ENCODE measurements at places on chromosomes 2 and 18. TPM values are rescaled to one million over a fixed set of nuclear protein-coding genes. Genes with fewer than 3 reads are reported as not detected.

Gene SOX11
- 0.52 TPM for total RNA-seq

Gene PTPN2
- 155 TPM for total RNA-seq

Gene OSBPL6
- 0.28 TPM for total RNA-seq

Gene PDE1A
- 7.7 TPM for total RNA-seq

Gene GLI2
- 1.8 TPM for total RNA-seq

Gene C2orf78
- not detected for total RNA-seq

Gene UCN
- 1.0 TPM for total RNA-seq

Gene L3MBTL4
- total RNA-seq: 4.3 TPM

Gene TMEM182
- total RNA-seq: 2.3 TPM

Gene CRYGD
- not detected for total RNA-seq

Gene BAZ2B
- total RNA-seq: 43.3 TPM

- H3K36me3 ChIP-seq: no peaks in the 10 kb centered on the region
- no peaks in the 10 kb centered on the region for H3K27me3 ChIP-seq
- no peak for DNase-seq
- H3K4me1 ChIP-seq: no peaks in the 10 kb centered on the region
- H3K27ac ChIP-seq: no peak overlapping the region
These were observed 18.9 kb upstream of the DAPL1 start for GRCh38 chr2:158776231-158776630.

- DNase-seq: no peak
- no peak overlapping the region for H3K4me3 ChIP-seq
- no peaks in the 10 kb centered on the region for H3K36me3 ChIP-seq
- no peak overlapping the region for H3K27ac ChIP-seq
These were observed 37.5 kb downstream of the PAX8 start for GRCh38 chr2:113240915-113241911.

GRCh38 chr2:199818026-199818425, 33.0 kb downstream of the FTCDNL1 start:
- H3K4me1 ChIP-seq: no peaks in the 10 kb centered on the region
- H3K4me3 ChIP-seq: no peak overlapping the region

DNA sequence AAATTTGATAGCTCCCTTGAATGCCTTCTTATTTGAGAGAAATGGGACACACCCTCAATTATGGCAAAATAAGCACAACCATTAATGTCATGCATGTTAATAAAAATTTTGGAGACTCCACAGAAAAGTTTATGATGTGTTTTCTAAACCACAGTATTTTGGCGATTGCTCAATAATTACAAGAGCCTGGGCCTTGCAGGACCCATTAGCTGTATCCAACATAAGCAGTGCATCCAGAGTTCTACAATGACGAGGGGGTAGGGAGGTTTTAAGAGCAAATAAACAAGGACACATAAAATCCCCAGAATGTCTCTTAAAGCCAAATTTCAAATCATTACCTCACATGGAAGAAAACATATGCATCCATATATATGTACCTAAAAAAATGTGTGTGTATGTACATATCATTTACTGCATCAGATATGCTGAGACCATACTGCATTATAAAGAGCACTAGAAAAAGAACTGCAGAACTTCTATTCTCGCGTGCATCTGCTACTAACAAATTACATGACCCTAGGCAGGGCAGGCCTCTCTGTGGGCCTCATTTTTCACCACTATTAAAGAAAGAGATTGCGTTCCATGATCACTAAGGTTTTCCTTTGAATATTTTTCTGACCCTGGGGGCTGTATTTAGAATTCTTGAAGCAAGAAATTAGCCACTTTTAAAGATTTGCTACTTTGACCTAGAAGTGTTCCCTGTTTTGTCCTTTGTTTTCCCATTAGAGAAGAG, 38.0 kb downstream of the CMPK2 start:
- H3K27me3 ChIP-seq: no peaks in the 10 kb centered on the region
- no peak overlapping the region for H3K27ac ChIP-seq
- no peak overlapping the region for H3K4me3 ChIP-seq
- no peaks in the 10 kb centered on the region for H3K36me3 ChIP-seq
- H3K4me1 ChIP-seq: no peaks in the 10 kb centered on the region
- no peak for DNase-seq

DNA sequence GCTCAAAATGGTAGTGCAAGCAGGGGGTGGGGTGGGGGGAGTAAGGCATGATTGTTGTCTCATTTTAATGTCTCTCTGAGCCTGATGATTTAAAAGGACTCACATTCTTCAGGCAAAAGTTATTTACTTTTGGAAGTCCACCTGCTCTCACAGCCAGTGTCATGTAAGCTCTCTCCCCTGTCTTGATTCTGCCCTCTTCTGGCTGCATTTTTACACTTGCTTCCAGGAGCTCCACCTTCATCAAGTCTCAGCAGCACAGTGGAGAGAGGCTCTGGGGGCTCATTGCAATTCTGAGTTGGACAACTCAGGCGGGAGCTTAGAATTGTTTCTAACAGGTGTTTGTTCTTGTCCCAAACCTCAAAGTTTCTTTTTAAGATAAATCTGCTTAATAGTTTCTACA, 39.2 kb downstream of the GNAL start:
- H3K36me3 ChIP-seq: no peaks in the 10 kb centered on the region
- H3K27me3 ChIP-seq: no peaks in the 10 kb centered on the region
- H3K4me3 ChIP-seq: no peak overlapping the region
- H3K27ac ChIP-seq: no peak overlapping the region
- H3K4me1 ChIP-seq: peaks cover 5% of the 10 kb centered on the region
- no peak for DNase-seq

GRCh38 chr18:3852321-3852720, 402.3 kb downstream of the TGIF1 start:
- no peak overlapping the region for H3K4me3 ChIP-seq
- no peaks in the 10 kb centered on the region for H3K4me1 ChIP-seq
- H3K27ac ChIP-seq: no peak overlapping the region
- H3K27me3 ChIP-seq: no peaks in the 10 kb centered on the region
- H3K36me3 ChIP-seq: no peaks in the 10 kb centered on the region

- no peaks in the 10 kb centered on the region for H3K36me3 ChIP-seq
- DNase-seq: peak; percentile 91
- no peak overlapping the region for H3K4me3 ChIP-seq
- H3K27me3 ChIP-seq: no peaks in the 10 kb centered on the region
- H3K27ac ChIP-seq: no peak overlapping the region
- peaks cover 40% of the 10 kb centered on the region for H3K4me1 ChIP-seq
These were observed 18.9 kb upstream of the ITGA4 start for GRCh38 chr2:181438261-181438660.

GRCh38 chr2:176435729-176436128, 166.5 kb downstream of the MTX2 start:
- no peak overlapping the region for H3K4me3 ChIP-seq
- H3K36me3 ChIP-seq: no peaks in the 10 kb centered on the region
- no peak overlapping the region for H3K27ac ChIP-seq

GRCh38 chr2:23656597-23656973, 270.3 kb downstream of the ATAD2B start:
- peaks cover 15% of the 10 kb centered on the region for H3K4me1 ChIP-seq
- DNase-seq: no peak
- H3K27me3 ChIP-seq: no peaks in the 10 kb centered on the region
- no peak overlapping the region for H3K27ac ChIP-seq
- no peaks in the 10 kb centered on the region for H3K36me3 ChIP-seq

DNA sequence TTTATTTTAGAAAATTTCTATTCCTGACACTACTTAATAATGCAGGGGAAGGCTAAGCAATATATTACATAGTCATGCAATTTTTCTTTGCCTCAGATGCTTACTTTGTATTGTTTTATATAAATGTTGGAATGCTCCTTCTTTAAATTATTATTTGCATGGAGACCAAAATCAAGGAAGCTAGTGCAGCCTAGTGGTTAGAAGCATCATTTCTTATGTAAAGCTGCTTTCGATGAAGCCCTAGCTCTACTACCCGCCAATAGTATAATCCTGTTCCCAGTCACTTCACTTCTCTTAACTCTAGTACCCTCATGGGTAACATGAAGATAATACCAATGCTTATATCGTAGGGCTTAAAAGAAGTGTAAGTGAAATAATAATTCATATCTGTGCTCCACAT, 198.9 kb downstream of the LRATD1 start:
- no peaks in the 10 kb centered on the region for H3K27me3 ChIP-seq
- no peak overlapping the region for H3K4me3 ChIP-seq
- no peaks in the 10 kb centered on the region for H3K36me3 ChIP-seq
- no peak overlapping the region for H3K27ac ChIP-seq

DNA sequence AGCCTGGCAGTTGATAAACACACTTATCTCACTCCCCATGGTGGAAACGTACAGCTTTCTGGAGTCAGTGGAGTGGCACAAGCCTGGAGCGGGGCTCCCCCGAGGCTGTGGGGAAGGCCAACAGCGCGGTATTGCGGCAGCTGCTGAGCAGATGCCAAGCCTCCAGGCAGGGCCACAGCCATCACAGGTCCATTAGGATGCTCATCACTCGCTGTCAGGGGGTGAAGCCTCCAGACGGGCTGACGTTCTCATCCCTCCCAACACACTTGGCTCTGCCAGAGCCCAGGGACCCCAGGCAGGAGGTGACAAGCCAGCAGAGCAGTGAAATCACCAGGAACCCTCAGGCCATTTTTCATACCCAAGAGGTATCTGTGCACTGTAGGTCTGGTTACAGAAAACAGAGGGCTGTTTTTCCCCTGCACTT, 529.2 kb upstream of the KLHL29 start:
- no peaks in the 10 kb centered on the region for H3K27me3 ChIP-seq
- no peak for DNase-seq
- no peak overlapping the region for H3K27ac ChIP-seq
- no peak overlapping the region for H3K4me3 ChIP-seq
- no peaks in the 10 kb centered on the region for H3K36me3 ChIP-seq

DNA sequence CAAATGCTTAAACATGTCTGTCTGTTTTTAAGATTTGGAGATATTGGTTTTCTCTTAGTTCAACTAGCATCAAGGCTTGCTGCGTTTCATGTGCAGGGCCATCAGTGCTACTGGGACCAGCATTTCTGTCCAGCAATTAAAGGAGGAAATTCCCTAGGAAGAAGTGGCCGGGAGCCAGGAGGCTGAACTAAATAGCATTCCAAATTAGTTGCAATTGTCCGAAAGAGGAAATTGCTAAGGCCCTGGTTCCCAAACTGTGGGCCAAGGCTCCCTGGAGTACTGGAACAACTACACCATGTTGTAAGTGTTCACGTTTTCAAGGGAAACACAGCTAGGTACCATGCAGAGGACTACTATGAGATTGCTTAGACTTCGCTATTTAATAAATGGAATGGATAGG, 257.9 kb downstream of the PTPRM start:
- no peak overlapping the region for H3K4me3 ChIP-seq
- H3K36me3 ChIP-seq: no peaks in the 10 kb centered on the region
- no peaks in the 10 kb centered on the region for H3K27me3 ChIP-seq
- H3K27ac ChIP-seq: no peak overlapping the region
- H3K4me1 ChIP-seq: peaks cover 31% of the 10 kb centered on the region

DNA sequence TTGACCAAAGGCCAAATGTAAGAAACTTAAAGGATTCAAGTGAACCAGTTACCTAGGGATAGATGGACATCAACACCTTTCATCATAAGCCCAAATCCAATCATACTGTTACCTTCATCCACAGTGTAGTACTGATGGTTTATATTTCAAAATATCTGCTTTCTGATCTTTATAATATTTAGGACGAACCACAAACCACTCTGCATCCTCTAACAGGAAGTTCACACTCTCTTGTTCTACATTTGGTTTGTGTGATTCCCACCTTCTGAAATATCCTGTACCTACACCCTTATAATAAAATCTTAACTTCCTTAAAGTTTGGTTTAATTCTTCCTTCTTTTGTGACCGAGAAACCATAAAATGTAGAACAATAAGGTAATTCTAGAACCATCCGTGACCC, 535.7 kb upstream of the CHAC2 start:
- no peaks in the 10 kb centered on the region for H3K27me3 ChIP-seq
- no peak overlapping the region for H3K4me3 ChIP-seq
- H3K4me1 ChIP-seq: no peaks in the 10 kb centered on the region
- no peak overlapping the region for H3K27ac ChIP-seq
- no peaks in the 10 kb centered on the region for H3K36me3 ChIP-seq

GRCh38 chr2:144529841-144530240, 9.9 kb upstream of the ZEB2 start:
- H3K27me3 ChIP-seq: no peaks in the 10 kb centered on the region
- H3K4me1 ChIP-seq: no peaks in the 10 kb centered on the region
- no peak overlapping the region for H3K27ac ChIP-seq
- no peak for DNase-seq
- no peaks in the 10 kb centered on the region for H3K36me3 ChIP-seq

GRCh38 chr2:9280224-9280623, 73.6 kb downstream of the ASAP2 start:
- no peaks in the 10 kb centered on the region for H3K27me3 ChIP-seq
- no peaks in the 10 kb centered on the region for H3K4me1 ChIP-seq
- H3K4me3 ChIP-seq: no peak overlapping the region
- no peak overlapping the region for H3K27ac ChIP-seq
- no peak for DNase-seq
- no peaks in the 10 kb centered on the region for H3K36me3 ChIP-seq

- H3K27me3 ChIP-seq: no peaks in the 10 kb centered on the region
- no peak for DNase-seq
- H3K4me1 ChIP-seq: peaks cover 70% of the 10 kb centered on the region
- H3K27ac ChIP-seq: peak overlapping the region; percentile 4
- no peaks in the 10 kb centered on the region for H3K36me3 ChIP-seq
- no peak overlapping the region for H3K4me3 ChIP-seq
These were observed 29.4 kb downstream of the SPRED2 start for GRCh38 chr2:65402780-65403528.

GRCh38 chr2:162265666-162266459, 22.6 kb upstream of the FAP start:
- H3K36me3 ChIP-seq: no peaks in the 10 kb centered on the region
- H3K4me1 ChIP-seq: no peaks in the 10 kb centered on the region
- no peaks in the 10 kb centered on the region for H3K27me3 ChIP-seq
- no peak overlapping the region for H3K27ac ChIP-seq
- no peak overlapping the region for H3K4me3 ChIP-seq
- no peak for DNase-seq

DNA sequence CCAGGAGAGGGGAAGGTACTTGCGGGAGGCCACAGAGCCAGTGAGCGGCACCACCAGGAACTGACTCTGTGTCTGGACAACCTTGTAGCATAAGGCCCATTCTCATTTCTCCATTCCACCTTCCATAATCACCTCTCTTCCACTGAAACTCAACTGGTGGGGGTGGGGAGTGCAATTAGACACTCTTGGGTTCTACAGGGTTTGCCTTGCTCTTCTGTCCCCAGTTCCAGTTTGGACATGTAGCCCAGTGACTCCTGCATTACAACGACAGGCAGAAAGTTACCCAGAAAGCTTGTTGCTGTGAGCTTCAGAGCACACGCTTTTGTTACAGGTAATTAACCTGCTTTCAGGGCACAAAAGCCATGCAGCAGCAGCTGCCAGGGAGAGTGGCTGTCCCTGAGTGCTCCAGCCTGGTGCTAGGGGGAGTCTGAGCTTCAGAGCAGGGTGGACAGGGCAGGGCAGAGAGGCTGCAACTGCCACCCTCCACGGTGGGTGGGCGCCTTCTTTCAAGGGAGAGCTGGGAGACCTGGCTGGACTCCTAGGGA, 65.2 kb downstream of the COPS8 start:
- no peaks in the 10 kb centered on the region for H3K4me1 ChIP-seq
- H3K27me3 ChIP-seq: peaks cover 2% of the 10 kb centered on the region
- H3K4me3 ChIP-seq: no peak overlapping the region

GRCh38 chr2:234708091-234708683, 211.3 kb upstream of the ARL4C start:
- H3K27ac ChIP-seq: no peak overlapping the region
- H3K36me3 ChIP-seq: no peaks in the 10 kb centered on the region
- no peak for DNase-seq
- no peak overlapping the region for H3K4me3 ChIP-seq

- no peaks in the 10 kb centered on the region for H3K27me3 ChIP-seq
- no peak for DNase-seq
- H3K36me3 ChIP-seq: no peaks in the 10 kb centered on the region
- no peak overlapping the region for H3K27ac ChIP-seq
- no peak overlapping the region for H3K4me3 ChIP-seq
These were observed 379.1 kb upstream of the FIGN start for GRCh38 chr2:164114937-164115336.

GRCh38 chr2:66872081-66872985, 437.4 kb downstream of the MEIS1 start:
- H3K27me3 ChIP-seq: no peaks in the 10 kb centered on the region
- H3K4me1 ChIP-seq: no peaks in the 10 kb centered on the region
- no peak for DNase-seq
- H3K36me3 ChIP-seq: no peaks in the 10 kb centered on the region
- no peak overlapping the region for H3K4me3 ChIP-seq

Measured in thymus (tissue), 14 donors.